ENCODE measurements at places on chromosomes 4 and X. TPM values are rescaled to one million over a fixed set of nuclear protein-coding genes. Genes with fewer than 3 reads are reported as not detected.
A peak's percentile ranks its signal among the peaks of the same experiment; 100 is the strongest.

PCDH19 gene
- total RNA-seq = 1.0 TPM

POU4F2 gene
- total RNA-seq = not detected

ZNF711 gene
- 1.0 TPM for total RNA-seq

TMPRSS11B gene
- not detected for total RNA-seq

DMP1 gene
- not detected for total RNA-seq

WNK3 gene
- total RNA-seq = 0.84 TPM

TMEM156 gene
- 1.8 TPM for total RNA-seq

DNA sequence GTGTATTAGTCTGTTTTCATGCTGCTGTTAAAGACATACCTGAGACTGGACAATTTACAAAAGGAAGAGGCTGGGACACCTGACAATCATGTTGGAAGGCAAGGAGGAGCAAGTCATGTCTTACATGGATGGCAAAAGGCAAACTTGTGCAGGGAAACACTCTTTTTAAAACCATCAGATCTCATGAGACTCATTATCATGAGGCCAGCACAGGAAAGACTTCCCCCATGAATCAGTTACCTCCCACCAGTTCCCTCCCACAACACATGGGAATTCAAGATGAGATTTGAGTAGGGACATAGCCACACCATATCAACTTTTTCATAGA lies 11.2 kb downstream of the TENT5D start:
- no peak for DNase-seq
- H3K27me3 ChIP-seq = no peaks in the 10 kb centered on the region
- no peak overlapping the region for H3K4me3 ChIP-seq
- no peaks in the 10 kb centered on the region for H3K4me1 ChIP-seq
- no peaks in the 10 kb centered on the region for H3K36me3 ChIP-seq

GRCh38 chr4:7781366-7781765 lies 158.3 kb downstream of the AFAP1 start:
- no peaks in the 10 kb centered on the region for H3K36me3 ChIP-seq
- peaks cover 11% of the 10 kb centered on the region for H3K4me1 ChIP-seq
- DNase-seq = peak; percentile 20
- no peak overlapping the region for H3K4me3 ChIP-seq
- no peaks in the 10 kb centered on the region for H3K27me3 ChIP-seq
- no peak overlapping the region for H3K27ac ChIP-seq

- H3K27ac ChIP-seq = peak overlapping the region; percentile 55
- no peaks in the 10 kb centered on the region for H3K36me3 ChIP-seq
- H3K27me3 ChIP-seq = no peaks in the 10 kb centered on the region
- DNase-seq = peak; percentile 90
- no peak overlapping the region for H3K4me3 ChIP-seq
These were observed 66.9 kb downstream of the ARHGEF38 start for GRCh38 chr4:105619188-105619931.

DNA sequence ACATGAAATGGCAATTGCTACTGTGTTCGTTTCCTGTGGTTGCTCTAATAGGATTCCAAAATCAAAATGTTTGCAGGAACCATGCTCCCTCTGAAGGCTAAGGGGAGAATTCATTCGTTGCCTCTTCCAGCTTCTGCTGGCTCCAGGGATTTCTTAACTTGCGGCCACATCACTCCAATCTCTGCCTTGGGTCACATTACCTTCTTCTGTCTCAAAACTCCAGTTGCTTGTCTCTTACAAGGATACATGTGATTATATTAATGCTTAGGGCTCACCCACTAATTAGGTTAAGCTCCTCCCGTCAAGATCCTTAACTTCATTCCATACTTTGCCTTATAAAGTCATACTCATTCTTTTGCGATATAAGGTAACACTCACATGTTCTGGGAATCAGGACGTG lies 208.4 kb downstream of the RBM46 start:
- no peaks in the 10 kb centered on the region for H3K4me1 ChIP-seq
- H3K36me3 ChIP-seq = no peaks in the 10 kb centered on the region
- no peak overlapping the region for H3K4me3 ChIP-seq
- H3K27ac ChIP-seq = no peak overlapping the region

DNA sequence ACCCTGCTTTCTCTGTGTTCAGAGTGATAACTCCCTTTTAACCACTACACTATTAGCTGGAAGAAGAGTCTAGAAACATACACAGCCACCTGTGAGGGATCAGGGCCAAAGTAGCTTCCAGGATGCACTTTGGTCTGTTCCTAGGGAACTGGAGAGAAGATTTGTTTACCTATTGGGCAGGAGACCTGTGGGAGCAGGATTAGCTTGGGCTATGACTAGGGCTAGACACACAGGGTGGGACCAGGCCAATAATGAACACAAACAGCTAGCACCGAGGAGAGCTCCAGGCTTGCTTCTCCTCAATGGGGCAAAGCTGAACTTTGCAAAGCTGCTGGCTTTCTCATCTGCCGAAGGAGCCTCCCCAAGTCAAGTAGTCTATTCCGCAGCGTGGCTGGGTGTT lies 24.4 kb upstream of the MAP7D3 start:
- no peaks in the 10 kb centered on the region for H3K4me1 ChIP-seq
- DNase-seq = no peak
- H3K27ac ChIP-seq = no peak overlapping the region
- H3K27me3 ChIP-seq = no peaks in the 10 kb centered on the region
- no peaks in the 10 kb centered on the region for H3K36me3 ChIP-seq
- H3K4me3 ChIP-seq = no peak overlapping the region

GRCh38 chrX:35439692-35440091 lies 358.4 kb upstream of the MAGEB16 start:
- H3K27ac ChIP-seq = no peak overlapping the region
- no peak overlapping the region for H3K4me3 ChIP-seq
- H3K36me3 ChIP-seq = no peaks in the 10 kb centered on the region
- H3K27me3 ChIP-seq = no peaks in the 10 kb centered on the region
- DNase-seq = no peak

- H3K4me3 ChIP-seq = no peak overlapping the region
- H3K27me3 ChIP-seq = no peaks in the 10 kb centered on the region
- H3K4me1 ChIP-seq = peaks cover 14% of the 10 kb centered on the region
These were observed 128.9 kb upstream of the LIMCH1 start for GRCh38 chr4:41408859-41409593.

- peaks cover 15% of the 10 kb centered on the region for H3K36me3 ChIP-seq
- no peak overlapping the region for H3K27ac ChIP-seq
- H3K4me3 ChIP-seq = no peak overlapping the region
- no peak for DNase-seq
- no peaks in the 10 kb centered on the region for H3K27me3 ChIP-seq
These were observed 3.1 kb upstream of the CDK16 start for GRCh38 chrX:47215291-47215900.

- no peaks in the 10 kb centered on the region for H3K36me3 ChIP-seq
- H3K4me1 ChIP-seq = peaks cover 3% of the 10 kb centered on the region
- H3K4me3 ChIP-seq = no peak overlapping the region
- H3K27ac ChIP-seq = no peak overlapping the region
These were observed 274.0 kb downstream of the CHIC1 start for GRCh38 chrX:73836956-73837477.

GRCh38 chr4:6360385-6360784 lies 90.7 kb downstream of the WFS1 start:
- H3K27me3 ChIP-seq = no peaks in the 10 kb centered on the region
- H3K4me3 ChIP-seq = no peak overlapping the region
- DNase-seq = no peak
- H3K27ac ChIP-seq = no peak overlapping the region
- no peaks in the 10 kb centered on the region for H3K36me3 ChIP-seq
- H3K4me1 ChIP-seq = no peaks in the 10 kb centered on the region

- no peak for DNase-seq
- H3K27ac ChIP-seq = peak overlapping the region; percentile 87
- H3K27me3 ChIP-seq = no peaks in the 10 kb centered on the region
- H3K4me1 ChIP-seq = peaks cover 29% of the 10 kb centered on the region
- H3K4me3 ChIP-seq = no peak overlapping the region
- H3K36me3 ChIP-seq = no peaks in the 10 kb centered on the region
These were observed 70.6 kb downstream of the MGST2 start for GRCh38 chr4:139736274-139736660.

DNA sequence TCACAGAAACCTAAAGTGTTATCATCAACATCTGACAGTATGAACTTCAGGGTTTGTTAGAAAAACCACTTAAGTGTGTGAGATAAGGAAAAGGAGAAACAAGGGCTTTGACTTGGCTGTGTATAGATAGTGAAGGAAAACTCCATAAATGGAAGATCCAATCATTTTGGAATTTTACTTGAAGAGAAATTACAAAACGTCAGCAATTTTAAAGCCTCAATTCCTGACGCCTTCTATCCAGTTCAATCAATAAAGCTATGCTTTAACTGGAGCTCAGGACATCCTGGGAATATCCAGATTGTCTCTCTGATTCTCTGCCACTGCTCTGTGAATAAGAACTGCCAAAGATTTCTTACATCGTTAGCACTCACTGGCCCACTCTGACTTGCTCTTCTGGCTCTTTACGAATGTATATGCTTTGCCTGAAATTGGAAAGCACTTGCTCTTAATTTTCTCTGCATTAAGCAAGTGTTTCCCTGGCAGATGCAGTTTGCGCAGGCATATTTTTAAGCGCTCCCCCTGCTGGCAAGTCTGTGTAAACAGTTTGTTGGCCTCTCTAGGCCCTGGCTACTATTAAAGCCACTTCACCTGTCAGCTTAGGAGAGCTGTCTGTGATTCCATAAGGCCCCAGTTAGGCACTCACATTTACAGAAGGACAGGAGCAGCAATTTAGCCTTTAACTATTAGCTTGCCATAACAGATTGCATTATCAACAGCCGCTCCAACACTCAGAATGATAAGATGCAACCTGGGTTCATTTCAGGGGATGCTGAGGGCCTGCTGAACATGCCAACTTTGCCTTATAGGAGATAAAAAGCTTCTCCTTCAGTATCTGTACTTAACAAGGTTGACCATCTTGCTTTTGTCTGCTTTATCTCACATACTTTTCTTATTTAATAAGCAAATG lies 251.4 kb upstream of the DDX53 start:
- peak; percentile 32 for DNase-seq
- H3K4me3 ChIP-seq = no peak overlapping the region
- H3K36me3 ChIP-seq = no peaks in the 10 kb centered on the region
- H3K4me1 ChIP-seq = no peaks in the 10 kb centered on the region

GRCh38 chr4:7199129-7199725 lies 6.9 kb downstream of the SORCS2 start:
- no peak overlapping the region for H3K4me3 ChIP-seq
- no peaks in the 10 kb centered on the region for H3K27me3 ChIP-seq
- H3K27ac ChIP-seq = no peak overlapping the region
- no peaks in the 10 kb centered on the region for H3K36me3 ChIP-seq

DNA sequence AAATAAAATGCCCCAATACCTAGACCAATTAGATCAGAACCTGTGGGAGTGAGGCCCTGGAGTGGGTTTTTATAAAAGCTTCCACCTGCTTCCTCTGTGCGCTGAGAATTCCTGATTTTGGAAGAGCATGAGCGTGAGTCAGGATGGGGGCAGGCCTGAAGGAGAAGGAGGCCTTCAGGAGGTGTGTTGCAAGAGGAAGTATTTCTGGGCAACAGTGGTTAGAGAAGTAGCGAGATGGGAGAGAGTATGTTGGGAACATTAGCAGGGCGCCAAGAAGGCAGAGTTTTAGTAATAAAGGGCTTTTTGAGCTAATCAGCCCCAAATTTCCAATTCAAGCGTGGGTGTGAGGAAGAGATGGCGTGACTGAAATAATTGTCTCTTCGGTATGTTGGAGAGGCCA lies 349.8 kb downstream of the UNC5C start:
- H3K4me3 ChIP-seq = no peak overlapping the region
- no peak overlapping the region for H3K27ac ChIP-seq
- H3K36me3 ChIP-seq = no peaks in the 10 kb centered on the region
- H3K4me1 ChIP-seq = no peaks in the 10 kb centered on the region
- no peak for DNase-seq

GRCh38 chrX:40108959-40109287 lies 11.2 kb upstream of the BCOR start:
- H3K4me3 ChIP-seq = peak overlapping the region; percentile 62
- peaks cover 16% of the 10 kb centered on the region for H3K4me1 ChIP-seq
- H3K36me3 ChIP-seq = no peaks in the 10 kb centered on the region
- no peaks in the 10 kb centered on the region for H3K27me3 ChIP-seq

GRCh38 chr4:133802359-133803140 lies 399.0 kb downstream of the PABPC4L start:
- H3K4me1 ChIP-seq = no peaks in the 10 kb centered on the region
- no peaks in the 10 kb centered on the region for H3K27me3 ChIP-seq
- no peak for DNase-seq
- H3K36me3 ChIP-seq = no peaks in the 10 kb centered on the region
- no peak overlapping the region for H3K27ac ChIP-seq

- no peaks in the 10 kb centered on the region for H3K36me3 ChIP-seq
- H3K4me3 ChIP-seq = no peak overlapping the region
- DNase-seq = no peak
- H3K4me1 ChIP-seq = no peaks in the 10 kb centered on the region
- H3K27ac ChIP-seq = no peak overlapping the region
These were observed 9.1 kb downstream of the LONRF3 start for GRCh38 chrX:118983513-118983912.

- H3K36me3 ChIP-seq = no peaks in the 10 kb centered on the region
- no peak overlapping the region for H3K27ac ChIP-seq
- no peaks in the 10 kb centered on the region for H3K4me1 ChIP-seq
- no peaks in the 10 kb centered on the region for H3K27me3 ChIP-seq
- H3K4me3 ChIP-seq = no peak overlapping the region
- DNase-seq = no peak
These were observed 14.6 kb downstream of the SYN1 start for GRCh38 chrX:47605024-47605423.

GRCh38 chr4:119151161-119151560 lies 15.5 kb downstream of the MYOZ2 start:
- H3K27me3 ChIP-seq = no peaks in the 10 kb centered on the region
- no peaks in the 10 kb centered on the region for H3K36me3 ChIP-seq
- no peak overlapping the region for H3K27ac ChIP-seq
- no peaks in the 10 kb centered on the region for H3K4me1 ChIP-seq
- no peak for DNase-seq
- no peak overlapping the region for H3K4me3 ChIP-seq

DNA sequence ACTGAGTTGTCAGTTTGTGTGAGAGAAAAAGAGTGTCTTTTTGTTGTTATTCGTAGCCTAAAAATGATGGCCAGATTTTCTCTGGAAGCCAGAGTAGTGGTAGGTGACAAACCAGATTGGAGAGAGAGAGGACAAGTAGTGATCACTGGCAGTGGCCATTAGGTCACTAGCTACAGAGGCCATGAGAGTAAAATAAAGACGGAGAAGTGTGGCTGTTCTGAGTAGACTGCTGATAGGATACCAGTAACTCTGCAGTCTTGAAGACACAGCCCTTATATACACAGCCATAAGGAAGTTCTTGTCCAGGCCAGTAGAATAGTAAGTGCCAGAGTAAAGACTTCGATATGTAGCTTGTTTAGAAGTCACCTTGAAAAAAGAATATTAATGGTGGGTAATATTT lies 7.7 kb downstream of the SLC30A9 start:
- H3K27me3 ChIP-seq = no peaks in the 10 kb centered on the region
- H3K4me3 ChIP-seq = no peak overlapping the region
- no peaks in the 10 kb centered on the region for H3K36me3 ChIP-seq
- DNase-seq = no peak

- no peak overlapping the region for H3K4me3 ChIP-seq
- H3K4me1 ChIP-seq = no peaks in the 10 kb centered on the region
- no peaks in the 10 kb centered on the region for H3K36me3 ChIP-seq
- no peak overlapping the region for H3K27ac ChIP-seq
These were observed 292.4 kb downstream of the PPP1R2C start for GRCh38 chrX:42485601-42486000.

- no peaks in the 10 kb centered on the region for H3K36me3 ChIP-seq
- H3K27me3 ChIP-seq = no peaks in the 10 kb centered on the region
- peak overlapping the region; percentile 33 for H3K4me3 ChIP-seq
- DNase-seq = no peak
- H3K27ac ChIP-seq = no peak overlapping the region
These were observed 99.2 kb upstream of the TENM3 start for GRCh38 chr4:182143822-182144625.

GRCh38 chrX:48468693-48469691 lies 1.1 kb downstream of the SLC38A5 start:
- peaks cover 6% of the 10 kb centered on the region for H3K4me1 ChIP-seq
- H3K27ac ChIP-seq = no peak overlapping the region
- DNase-seq = no peak

Measured in upper lobe of left lung (tissue), 6 donors.